ENCODE measurements at places on chromosomes 4 and X.

DNA sequence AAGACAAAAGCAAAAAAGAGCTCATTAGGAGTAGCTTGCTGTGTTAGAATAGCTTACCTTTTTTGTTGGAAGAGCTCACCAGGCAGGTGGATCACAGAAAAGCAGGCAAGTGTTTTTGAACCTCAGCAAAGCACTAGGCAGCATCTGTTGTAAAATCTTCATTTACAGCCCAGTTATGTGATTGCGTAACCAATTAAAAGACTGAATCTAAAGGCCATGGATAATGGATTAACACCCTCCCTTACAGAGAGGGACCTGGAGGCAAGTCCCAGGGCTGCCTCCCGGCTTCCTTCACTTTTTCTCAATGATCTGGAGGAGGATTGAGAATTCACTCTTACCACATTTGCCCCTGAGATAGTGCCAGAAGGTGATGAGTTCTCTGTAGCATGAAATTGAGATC lies 51.1 kb downstream of the MAMLD1 start:
- DNase-seq: no peak

GRCh38 chrX:75546724-75547511 lies 24.1 kb upstream of the ZDHHC15 start:
- no peak for DNase-seq

DNA sequence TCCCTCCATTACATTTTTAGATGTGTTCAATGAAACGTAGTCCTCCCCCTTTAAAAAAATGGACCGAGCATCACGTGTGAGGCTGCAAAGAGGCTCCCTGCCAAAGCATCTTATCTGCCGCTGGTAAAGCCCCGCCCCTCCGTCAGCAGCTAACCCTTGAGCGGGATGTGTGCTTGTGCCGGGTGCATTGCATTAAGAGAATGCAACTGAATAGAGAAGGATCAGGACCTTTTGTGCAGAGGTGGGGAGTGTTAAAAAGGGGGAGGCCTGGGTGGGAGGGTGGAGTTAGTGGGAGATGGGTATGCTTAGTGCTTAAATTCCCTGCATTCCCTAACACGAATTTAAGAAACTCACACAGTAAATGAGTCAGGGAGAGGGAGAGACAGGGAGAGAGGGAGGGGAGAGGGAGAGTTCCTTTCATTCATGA lies 66.0 kb downstream of the TBL1X start:
- peak; percentile 57 for DNase-seq

- no peak for DNase-seq
Measured at GRCh38 chr4:151541389-151542071, 132.6 kb downstream of the FHIP1A start.

GRCh38 chrX:70352496-70352895 lies 62.6 kb downstream of the KIF4A start:
- DNase-seq: no peak

GRCh38 chrX:43025806-43026315 lies 247.9 kb upstream of the PPP1R2C start:
- DNase-seq: no peak

- DNase-seq: no peak
Measured at GRCh38 chrX:148976571-148977400, 476.4 kb downstream of the AFF2 start.

GRCh38 chr4:97761445-97762114 lies 381.7 kb downstream of the STPG2 start:
- DNase-seq: no peak

- DNase-seq: no peak
Measured at GRCh38 chr4:144480068-144480467, 165.9 kb upstream of the HHIP start.

- no peak for DNase-seq
Measured at GRCh38 chr4:80226094-80226493, 28.8 kb downstream of the PRDM8 start.

DNA sequence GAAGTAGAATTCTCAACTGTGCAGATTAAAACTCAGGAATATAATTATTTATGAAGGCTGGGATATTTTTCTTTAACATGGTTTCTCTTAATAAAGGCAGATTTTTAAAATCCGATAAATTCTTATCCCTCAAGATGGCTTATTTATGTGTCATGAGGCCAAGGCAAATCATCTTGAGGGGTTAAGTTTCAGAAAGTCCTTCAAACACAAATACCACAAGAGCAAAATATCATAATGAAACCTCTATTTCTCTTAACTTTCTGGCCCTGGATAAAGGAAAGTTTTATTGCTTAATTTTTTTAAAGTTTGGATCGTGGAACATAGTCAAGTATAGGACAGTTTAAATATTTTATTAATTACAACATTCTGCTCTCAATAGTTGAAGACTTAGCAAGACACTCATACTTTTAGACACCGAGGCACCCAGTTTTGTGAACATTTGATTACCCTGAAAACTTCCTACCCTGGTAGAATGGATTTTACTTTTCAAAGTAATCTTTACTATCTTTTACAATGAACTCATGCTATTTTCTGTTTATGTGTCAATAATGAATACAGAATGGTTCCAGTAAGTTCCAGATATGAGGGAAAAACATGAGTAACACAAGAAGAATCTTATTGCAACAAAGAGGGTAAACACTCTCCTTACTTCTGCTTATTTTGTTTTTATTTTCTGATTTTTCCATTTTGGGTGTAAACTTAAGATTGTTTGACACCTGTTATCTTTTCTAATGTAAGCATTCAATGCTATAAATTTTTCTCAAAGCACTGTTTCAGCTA lies 200.7 kb upstream of the IL15 start:
- no peak for DNase-seq

- DNase-seq: no peak
Measured at GRCh38 chr4:183727482-183727881, 68.4 kb downstream of the TRAPPC11 start.

DNA sequence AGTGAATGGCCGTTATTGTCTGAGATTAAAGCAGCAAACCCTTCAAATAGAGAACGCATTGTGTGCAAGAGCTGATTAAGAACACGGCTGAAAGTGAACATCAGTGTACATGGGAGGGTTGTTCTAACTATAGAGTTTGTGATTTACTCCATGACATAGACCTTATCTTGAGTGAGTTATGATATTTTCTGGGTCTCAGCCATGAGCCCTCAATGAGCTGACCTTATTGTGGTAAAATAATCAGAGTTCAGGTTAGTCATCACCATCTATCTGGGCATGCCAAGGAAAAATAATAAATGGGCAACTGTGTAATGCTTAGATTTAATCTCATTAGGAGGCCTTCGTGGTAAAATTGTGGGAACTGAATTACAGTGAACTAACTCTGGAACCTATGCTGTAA lies 33.2 kb upstream of the CLDN24 start:
- DNase-seq: no peak

- no peak for DNase-seq
Measured at GRCh38 chrX:261919-262352, 19.2 kb upstream of the PLCXD1 start.

DNA sequence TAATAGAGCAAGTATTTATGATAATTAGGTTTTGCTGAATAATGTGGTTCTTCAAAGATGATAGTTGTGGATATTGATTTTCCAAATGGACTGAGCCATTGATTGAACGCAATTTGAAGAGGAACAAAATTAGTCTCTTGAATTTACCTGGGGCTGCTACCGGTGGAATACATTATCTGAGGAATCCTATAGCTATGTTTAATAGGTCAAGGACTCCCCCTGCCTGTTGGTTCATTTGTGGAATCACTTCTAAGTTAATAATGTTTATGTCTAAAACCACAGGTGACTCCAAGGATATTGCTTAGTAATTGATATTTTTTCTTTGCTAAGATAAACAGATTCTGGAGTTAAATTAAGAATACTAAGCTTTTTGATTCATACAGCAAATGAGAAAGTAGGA lies 576.0 kb upstream of the PABPC4L start:
- no peak for DNase-seq

GRCh38 chrX:47707031-47707780 lies 48.2 kb upstream of the UXT start:
- no peak for DNase-seq

DNA sequence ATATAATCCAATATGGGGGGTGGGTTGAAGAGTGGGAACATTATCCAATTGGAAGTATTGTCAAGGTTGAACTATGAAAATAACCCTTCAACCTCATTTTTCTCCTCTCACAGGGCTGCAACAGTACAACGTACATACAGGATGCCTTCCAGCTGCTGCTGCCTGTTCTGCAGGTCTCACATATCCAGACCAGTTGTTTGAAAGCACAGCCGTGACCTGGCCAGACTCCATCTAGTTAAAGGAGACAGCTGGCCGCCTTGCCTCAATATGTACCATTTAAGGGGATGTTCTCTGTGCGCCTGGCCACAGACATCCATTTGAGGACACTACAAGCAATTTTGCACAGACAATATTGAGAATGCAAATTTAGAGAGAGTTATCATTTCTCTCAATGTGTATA lies 75.7 kb downstream of the FAM114A1 start:
- DNase-seq: no peak
